ENCODE measurements at places on chromosomes 4 and X. TPM values are rescaled to one million over a fixed set of nuclear protein-coding genes. Genes with fewer than 3 reads are reported as not detected.

The NUDT6 gene
- total RNA-seq, result 4.9 TPM

GRCh38 chr4:20577702-20578101, 122.6 kb upstream of the PACRGL start:
- no peak for DNase-seq

GRCh38 chrX:39563178-39563577, 534.6 kb downstream of the BCOR start:
- DNase-seq, result no peak

- DNase-seq, result no peak
These were observed 26.0 kb upstream of the IQCM start for GRCh38 chr4:149841686-149842085.

- DNase-seq, result no peak
These were observed 56.1 kb downstream of the LANCL3 start for GRCh38 chrX:37627602-37628001.

The HMGB2 gene
- 212 TPM for total RNA-seq

GRCh38 chr4:22315628-22316027, 200.2 kb downstream of the ADGRA3 start:
- DNase-seq, result no peak

The AGA gene
- total RNA-seq, result 8.1 TPM

- DNase-seq, result no peak
These were observed 156.6 kb upstream of the CASK start for GRCh38 chrX:42079968-42080367.

DNA sequence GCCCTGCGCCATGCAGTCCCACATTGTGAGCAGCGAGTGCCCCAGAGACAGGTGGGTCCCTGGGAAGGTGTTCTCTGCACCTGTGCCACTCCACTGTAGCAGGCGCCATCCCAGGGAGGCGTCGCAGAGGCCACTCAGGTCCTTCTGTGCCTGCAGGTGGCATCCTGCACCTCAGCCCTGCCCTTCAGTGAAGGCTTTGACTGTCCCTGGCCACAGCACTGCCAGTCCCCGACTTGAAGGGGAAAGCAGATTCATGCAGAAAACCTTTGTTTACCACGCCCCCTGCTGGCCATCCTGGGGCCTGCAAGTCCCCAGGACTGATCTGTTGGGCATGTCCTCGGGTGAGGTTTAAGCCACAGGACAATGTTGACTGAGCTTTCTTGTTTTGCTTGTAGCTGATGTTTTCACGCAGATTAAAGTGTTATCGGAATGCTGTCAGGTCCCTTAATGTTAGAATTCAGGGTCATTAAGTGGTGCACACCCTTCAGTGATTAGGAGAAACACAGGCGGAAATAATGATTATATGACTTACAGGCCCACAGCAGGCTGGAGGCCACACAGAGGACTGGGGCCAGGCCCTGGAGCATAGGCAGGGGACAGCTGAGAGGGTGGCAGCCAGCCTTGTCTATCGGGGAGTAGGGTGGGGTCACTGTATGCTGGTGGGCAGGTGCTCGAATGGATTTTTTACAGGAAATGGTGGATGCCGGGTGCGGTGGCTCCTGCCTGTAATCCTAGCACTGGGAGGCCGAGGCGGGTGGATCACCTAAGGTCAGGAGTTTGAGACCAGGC, 5.0 kb downstream of the TACC3 start:
- DNase-seq, result peak; percentile 99

DNA sequence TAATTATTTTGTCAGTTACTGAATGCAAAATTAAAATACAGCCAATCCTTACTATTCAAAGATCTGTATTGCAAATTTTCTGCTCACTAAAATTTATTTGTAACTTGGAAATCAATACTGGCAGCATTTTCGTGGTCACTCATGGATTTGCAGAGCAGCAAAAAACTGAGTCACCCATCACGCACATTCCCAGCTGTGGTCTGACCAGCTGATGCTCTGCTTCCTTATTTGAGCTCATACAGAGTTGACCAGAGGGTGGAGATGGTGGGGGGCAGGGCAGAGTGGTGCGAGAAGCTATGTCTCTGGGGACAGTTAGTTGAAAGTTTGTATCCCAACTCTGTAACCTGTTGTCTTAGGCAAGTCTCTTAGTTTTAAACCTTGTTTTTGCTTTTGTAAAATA, 214.8 kb downstream of the SPCS3 start:
- DNase-seq, result no peak

The GABRA4 gene
- total RNA-seq, result 0.33 TPM

The CLGN gene
- 3.2 TPM for total RNA-seq

The CAPN6 gene
- total RNA-seq, result 10.6 TPM

- no peak for DNase-seq
These were observed 52.6 kb upstream of the RAB33B start for GRCh38 chr4:139401368-139401767.

GRCh38 chrX:9471571-9471985, 6.7 kb downstream of the TBL1X start:
- no peak for DNase-seq

The UGT2A1 gene
- not detected for total RNA-seq
